ENCODE measurements at places on chromosomes 6 and 20. TPM values are rescaled to one million over a fixed set of nuclear protein-coding genes. Genes with fewer than 3 reads are reported as not detected.

The MED23 gene
- 14.8 TPM for total RNA-seq

The ATP6V1G2 gene
- total RNA-seq: 2.3 TPM

The GDAP1L1 gene
- not detected for total RNA-seq

The ABHD12 gene
- total RNA-seq: 105 TPM

The EFCAB8 gene
- total RNA-seq: not detected

The ZNF391 gene
- total RNA-seq: 3.3 TPM
